ENCODE measurements at places on chromosomes 1 and 21.

DNA sequence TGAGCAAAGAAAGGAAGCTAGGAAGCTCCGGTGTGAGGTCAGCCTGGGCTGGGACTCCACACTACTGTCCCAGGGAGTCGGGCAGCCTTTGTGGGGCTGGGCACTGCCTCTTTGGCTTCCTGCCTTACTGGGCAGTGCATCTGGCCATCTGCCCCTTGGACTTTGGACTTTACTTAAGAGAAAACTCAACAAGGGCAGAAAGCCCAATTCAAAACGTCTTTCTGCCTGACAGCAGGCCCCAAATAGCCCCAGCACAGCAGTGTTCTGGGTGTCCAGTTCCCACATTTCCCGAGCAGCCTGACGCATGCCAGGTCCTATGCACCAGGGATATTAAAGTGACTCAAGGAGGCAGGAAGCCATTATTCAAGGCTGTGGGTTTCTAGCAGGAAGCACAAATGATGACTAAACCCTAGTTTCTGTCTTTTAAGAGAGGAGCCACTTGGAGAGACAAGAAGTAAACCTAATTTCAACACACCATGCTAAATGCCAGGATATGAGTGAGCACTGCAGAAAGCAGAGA, 37.9 kb upstream of the EDEM3 start:
- DNase-seq = no peak

GRCh38 chr1:30782361-30783255, 25.0 kb upstream of the LAPTM5 start:
- DNase-seq = no peak

- DNase-seq = no peak
Measured at GRCh38 chr1:23149114-23149513, 19.5 kb downstream of the LUZP1 start.

DNA sequence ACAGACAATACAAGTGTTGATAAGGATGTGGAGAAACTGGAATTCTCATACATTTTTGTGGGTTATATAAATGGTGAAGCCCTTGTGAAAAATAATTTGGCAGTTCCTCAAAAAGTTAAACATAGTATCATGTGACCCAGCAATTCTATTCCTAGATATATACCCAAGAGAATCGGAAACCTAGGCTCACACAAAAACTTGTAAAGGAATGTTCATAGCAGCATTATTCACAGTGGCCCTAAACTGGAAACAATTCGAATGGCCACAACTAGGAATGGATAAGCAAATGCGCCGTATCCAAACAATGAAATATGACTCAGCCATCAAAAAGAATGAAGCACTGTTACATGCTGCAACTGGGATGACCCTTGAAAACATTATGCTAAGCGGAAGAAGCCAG, 3.9 kb upstream of the CD247 start:
- DNase-seq = no peak

- DNase-seq = no peak
Measured at GRCh38 chr21:26982767-26983166, 15.9 kb upstream of the ADAMTS5 start.

DNA sequence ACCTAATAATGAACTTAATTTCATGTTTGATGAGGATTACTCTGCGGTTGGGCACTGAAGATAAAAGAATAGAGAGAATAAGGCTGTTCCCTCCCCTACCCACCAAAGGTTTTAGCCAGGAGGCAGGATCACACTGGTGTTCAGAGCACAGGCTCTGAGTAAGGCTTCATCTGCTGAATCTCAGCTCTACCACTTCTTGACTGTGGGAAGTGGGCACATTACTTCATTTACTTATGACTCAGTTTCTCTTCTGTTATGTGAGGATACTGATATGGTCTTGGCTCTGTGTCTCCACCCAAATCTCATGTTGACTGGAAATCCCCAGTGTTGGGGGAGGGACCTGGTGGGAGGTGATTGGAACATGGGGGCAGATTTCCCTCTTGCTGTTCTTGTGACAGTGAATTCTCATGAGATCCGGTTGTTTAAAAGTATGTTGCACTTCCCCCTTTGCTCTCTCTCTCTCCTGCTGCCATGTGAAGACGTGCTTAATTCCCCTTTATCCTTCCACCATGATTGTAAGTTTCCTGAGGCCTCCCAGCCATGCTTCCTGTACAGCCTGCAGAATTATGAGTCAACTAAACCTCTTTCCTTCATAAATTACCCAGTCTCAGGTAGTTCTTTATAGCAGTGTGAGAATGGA, 79.7 kb downstream of the SMYD2 start:
- no peak for DNase-seq

- DNase-seq = no peak
Measured at GRCh38 chr1:90486134-90486824, 230.8 kb downstream of the BARHL2 start.

DNA sequence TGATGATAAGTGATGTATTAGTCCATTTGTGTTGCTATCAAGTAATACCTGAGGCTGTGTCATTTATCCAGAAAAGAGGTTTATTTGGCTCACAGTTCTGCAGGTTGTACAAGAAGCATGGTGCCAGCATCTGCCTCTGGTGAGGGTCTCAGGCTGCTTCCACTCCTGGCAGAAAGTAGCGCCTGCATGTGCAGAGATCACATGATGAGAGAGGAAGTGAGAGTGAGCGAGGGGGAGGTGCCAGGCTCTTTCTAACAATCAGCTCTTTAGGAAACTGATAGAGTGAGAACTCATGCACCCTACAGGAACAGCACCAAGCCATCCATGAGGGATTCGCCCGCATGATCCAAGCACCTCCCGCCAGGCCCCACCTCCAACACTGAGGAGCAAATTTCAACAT, 2.2 kb upstream of the FHAD1 start:
- DNase-seq = no peak

DNA sequence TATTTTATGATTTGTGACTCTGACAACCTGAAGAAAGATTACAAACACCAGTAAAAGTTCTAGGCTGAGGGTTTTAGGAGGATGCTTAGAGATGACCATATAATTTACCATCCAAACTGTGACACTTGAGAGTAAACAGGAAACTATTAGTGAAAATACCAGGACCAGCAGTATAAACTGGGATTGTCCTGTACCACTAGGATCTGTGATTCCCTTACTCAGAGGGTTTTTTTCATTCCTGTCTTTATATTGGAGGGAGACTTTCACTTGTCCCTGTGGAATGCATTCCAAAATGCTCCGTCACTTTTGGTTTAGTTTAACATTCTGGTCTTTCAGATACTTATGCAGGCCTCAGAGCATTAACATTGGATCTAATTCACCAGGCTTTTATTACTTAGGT, 482.9 kb downstream of the PTBP2 start:
- DNase-seq = no peak

DNA sequence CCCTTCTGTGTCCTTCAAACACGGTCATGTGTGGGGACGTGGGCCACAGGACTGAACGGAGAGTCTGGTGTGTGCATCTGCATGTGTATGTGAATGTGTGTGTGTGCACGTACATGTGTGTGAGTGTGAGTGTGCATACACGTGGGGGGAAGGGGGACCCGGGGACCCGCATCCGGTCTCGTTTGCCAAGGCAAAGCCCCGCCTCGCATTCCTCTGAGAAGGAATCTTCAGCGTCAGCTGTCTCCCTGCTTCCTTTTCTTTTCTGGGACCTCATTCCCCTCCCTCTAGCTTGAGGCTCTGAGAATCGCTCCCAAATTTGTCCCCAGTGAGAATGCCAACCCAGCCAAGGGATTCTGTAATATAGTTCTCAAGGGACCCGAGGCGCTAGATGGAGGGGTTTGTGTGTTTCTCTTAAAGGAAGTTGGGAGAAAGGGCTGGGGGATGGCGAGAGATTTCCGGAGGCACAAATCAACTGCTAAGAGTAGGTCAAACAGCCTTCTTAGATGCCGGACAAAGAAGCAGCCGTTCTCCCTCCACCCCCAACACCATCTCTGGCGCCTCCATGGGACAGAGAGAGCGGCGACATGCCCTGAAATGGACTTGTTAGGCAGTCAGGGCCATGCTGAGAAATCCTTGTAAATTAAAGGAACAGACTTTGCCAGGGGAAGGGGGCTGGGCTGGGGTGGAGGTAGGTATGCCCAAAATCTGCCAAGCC, 6.6 kb downstream of the IFFO2 start:
- DNase-seq = no peak

- no peak for DNase-seq
Measured at GRCh38 chr1:57721001-57721400, 297.1 kb upstream of the DAB1 start.

DNA sequence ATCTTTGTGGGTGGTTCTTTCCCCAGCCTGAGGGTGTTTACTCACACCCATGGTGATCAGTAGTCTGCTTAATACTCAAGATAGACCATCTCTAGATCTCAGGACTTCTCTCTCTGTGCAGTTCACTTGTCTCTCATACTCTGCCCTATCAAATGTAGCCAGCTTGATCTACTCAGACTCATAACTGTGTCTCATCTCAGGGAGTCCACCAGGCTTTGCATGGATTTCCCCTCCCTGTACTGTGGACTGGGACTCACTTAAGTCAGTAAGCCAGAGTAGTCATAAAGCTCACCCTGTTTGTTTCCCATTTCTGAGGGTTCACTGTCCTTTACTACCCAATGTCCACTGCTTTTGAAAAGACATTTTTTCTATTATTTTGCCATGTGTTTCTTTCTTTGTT, 41.8 kb downstream of the LYPLAL1 start:
- DNase-seq = no peak

DNA sequence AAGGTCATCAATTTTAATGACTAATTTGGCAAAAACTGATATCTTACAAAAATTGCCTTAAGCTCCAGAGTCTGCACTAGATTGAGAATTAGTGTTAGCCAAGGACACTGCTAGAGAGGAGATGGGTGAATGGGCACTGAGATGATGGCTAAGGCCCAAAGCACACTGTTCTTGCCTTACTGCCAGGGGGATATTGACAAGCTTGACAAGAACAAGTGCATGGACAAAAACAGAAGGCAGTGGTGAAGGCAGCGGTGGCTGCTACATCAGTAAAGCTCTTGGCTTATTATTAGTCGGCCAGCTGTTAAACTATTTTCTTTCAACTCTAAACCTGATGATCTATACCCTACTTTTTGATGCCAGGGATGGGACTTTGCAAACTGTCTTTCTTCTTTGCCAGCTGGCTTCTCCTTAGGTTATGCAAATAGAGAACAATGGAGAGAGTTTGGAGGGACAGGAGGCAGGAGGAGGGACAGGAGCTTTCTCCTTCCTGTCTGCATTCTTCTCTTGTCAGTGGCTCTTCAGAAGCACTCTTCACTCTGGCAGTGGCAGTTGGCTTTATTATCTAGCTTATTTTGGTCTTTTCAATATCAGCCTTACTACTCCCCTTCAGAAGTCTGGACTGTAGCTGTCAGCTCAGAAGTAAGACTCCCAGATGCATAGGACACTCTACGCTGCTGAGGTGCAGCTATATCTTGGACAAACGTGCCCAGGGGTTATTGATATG, 853.5 kb upstream of the TMPRSS15 start:
- DNase-seq = no peak

GRCh38 chr1:173249349-173249748, 42.2 kb upstream of the TNFSF4 start:
- no peak for DNase-seq

GRCh38 chr1:112618114-112618720, 724 bp downstream of the ST7L start:
- DNase-seq = no peak

- DNase-seq = no peak
Measured at GRCh38 chr1:25476186-25477097, 45.7 kb downstream of the MACO1 start.

DNA sequence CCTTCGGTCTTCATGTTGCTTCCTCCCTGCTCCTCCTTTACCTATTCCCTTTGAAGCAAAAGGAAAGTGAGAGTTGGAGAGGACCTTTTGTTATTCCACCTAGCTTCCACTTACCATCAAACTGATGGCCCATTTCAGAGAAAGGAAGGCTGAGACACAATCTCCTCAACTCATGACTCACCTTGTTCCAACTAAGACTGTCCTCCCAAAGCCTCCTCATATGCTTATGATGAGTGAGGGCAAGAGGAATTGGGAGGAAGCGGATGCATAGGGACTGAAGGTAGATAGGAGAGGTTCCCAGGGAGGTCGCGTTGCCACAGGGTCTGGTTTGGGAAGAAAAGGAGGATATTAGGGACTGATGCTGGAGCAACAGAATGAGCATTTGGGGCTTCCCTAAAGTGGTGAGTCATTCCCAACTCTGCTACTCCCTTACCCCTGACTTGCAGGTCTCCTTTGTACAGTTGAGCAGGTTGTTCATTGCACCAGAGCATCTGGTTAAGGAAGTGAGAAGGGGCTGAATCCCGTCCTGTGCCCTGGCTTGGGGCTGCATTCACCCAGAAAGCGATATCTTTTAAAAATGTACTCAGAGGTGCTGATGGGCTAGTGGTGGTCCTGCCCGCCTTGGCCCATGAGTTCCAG, 35.0 kb downstream of the LGR6 start:
- DNase-seq = no peak

DNA sequence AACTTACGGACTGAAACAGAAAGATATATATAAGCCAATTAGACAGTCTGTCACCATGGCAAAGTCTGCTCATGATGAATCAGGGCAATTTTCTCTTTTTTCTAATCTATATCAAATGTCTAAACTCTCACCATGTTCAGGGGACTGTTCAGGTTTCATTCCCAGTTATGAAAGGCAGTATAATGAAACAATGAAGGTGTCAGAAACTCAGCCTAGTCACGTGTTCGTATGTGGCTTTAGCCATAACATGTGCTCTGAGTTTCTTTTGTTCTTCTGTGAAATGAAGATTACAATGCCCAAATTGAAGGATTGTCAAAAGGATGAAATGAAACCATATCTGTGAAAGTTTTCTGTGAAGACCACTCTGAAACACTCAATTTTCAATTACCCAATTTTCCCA, 392.9 kb downstream of the DSCAM start:
- DNase-seq = no peak

DNA sequence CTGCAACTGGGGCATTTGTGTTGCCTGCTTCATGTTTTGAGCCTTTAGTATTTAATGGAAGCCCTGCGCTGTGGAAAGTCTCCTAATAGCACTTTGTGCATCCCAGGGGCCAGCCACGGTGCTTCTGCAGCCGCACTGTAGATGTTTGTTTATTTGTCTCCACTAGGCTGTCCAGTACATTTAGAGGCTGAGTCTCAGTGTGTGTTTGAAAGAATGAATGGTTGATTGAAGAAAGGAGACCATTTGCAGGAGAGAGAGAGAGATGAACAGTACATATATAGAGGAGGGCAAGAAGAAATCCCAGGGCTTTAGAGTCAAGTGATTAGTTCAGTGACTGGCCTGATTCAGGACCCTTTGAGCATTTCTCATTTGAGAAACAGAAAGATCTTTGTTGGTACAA, 33.9 kb downstream of the MPZL1 start:
- DNase-seq = no peak

- DNase-seq = no peak
Measured at GRCh38 chr1:226135059-226135651, 51.4 kb downstream of the ACBD3 start.

- no peak for DNase-seq
Measured at GRCh38 chr1:219206350-219206749, 32.7 kb downstream of the LYPLAL1 start.

GRCh38 chr1:118826669-118827068, 161.5 kb downstream of the TBX15 start:
- no peak for DNase-seq

DNA sequence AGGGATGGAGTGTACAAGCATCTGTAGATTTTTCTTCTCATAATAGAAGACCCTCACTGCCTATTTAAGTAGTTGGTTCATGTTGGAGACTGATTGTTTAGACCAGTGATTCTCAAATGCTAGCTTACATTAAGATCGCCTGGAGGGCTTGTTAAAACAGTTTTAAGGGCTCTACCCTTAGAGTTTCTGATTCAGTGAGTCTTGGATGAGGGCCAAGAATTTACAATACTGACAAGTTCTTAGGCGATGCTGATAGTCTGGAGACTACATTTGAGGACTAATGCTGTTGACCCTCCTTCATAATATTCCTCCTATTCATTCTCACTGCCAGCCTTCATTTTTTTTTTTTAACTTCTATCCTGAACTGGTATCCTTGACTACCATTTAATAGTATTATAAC, 15.2 kb upstream of the AGO3 start:
- DNase-seq = no peak

All from cortex of kidney (tissue), 1 donor.